ENCODE measurements at places on chromosomes 6 and 20.

GRCh38 chr20:12383821-12384220 is 466.1 kb downstream of the BTBD3 start:
- DNase-seq = no peak

GRCh38 chr20:1809611-1810510 is 85.3 kb upstream of the SIRPA start:
- peak; percentile 59 for DNase-seq

GRCh38 chr6:162798546-162799266 is 70.9 kb downstream of the PACRG start:
- no peak for DNase-seq

- no peak for DNase-seq
Measured at GRCh38 chr6:47680051-47680450, 18.3 kb upstream of the ADGRF4 start.

DNA sequence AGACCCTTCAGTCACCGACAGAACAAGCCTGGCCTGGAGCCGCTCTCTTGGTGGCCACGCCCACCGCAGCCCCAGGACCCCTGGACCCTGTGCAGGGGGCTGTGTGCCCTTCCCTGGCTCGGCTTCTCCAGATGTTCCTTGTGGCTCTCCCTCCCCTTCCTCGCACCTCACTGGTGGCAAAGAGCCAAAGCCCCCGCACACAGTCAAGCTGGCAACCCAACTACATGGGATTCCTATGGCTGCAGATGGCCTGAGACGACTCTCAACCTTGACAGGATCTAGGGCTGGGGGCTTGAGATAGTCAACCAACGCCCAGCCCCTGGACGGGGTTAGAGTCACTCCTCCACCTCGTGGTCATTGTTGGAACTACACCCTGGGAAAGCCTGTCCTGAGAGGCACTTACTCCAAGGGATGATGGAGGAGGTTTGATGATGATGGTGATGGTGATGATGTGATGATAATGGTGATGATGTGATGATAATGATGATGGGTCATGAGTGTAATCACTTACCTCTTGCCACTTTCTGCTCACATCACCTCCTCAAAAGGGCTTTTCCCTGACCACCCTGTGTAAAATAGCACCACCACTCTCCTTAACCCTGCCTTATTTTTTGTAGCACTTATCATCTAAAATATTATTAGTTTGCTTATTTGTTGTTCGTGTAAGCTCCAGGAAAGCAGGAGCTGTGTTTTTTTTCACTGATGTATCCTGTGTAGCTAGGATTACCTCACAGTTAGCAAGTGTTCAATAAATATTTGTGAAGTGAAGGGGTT is 278.4 kb downstream of the LRFN2 start:
- DNase-seq = no peak

GRCh38 chr6:153214436-153214835 is 83.4 kb upstream of the RGS17 start:
- no peak for DNase-seq

GRCh38 chr6:148342100-148342349 is 613 bp upstream of the SASH1 start:
- DNase-seq = no peak

GRCh38 chr20:24834310-24834709 is 114.8 kb upstream of the CST7 start:
- DNase-seq = no peak

- no peak for DNase-seq
Measured at GRCh38 chr6:3878048-3878666, 29.0 kb downstream of the FAM50B start.

GRCh38 chr6:75109022-75109421 is 96.8 kb downstream of the COL12A1 start:
- DNase-seq = no peak

DNA sequence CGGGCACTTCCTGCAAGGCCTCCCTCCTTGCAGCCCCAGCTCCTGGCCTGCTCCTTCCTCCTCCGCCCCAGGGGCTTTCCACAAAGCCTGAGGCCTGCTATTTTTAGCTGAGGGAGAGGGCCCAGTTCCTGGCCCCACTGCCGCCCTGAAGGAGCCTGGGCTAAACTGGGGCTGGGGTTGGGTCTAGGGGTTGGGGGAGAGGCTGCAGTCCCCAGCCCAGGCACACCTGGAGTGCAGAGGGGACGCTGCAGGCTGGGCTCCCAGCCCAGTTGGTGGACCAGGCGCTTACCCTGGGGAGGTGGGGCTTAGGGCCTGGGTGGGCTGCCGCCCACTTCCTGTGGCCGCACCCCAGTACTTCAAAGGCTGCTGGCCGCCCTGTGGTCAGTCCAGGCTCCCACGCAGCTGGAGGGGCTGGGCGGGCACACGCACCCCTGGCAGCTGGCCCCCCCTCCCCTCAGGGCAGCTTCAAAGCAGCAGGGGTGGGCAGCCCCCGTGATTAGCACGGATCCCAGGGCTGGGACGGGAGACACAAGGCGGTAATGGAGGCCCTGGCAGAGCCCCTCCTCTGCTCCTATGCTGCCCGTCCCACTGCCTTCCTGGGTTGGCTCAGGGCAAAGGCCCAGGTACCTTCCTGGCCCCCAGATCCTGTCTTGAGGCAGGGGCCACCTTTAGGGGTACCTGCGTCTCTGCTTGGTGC is 7.1 kb upstream of the ABHD16B start:
- DNase-seq = no peak

- DNase-seq = no peak
Measured at GRCh38 chr6:139981768-139982181, 607.3 kb upstream of the CITED2 start.
